Stomach (tissue), 19 donors: ENCODE measurements at places on chromosomes 7 and 10.

GRCh38 chr7:35565927-35566326, 129.0 kb downstream of the HERPUD2 start:
- H3K4me1 ChIP-seq = no peaks in the 10 kb centered on the region
- no peak overlapping the region for H3K4me3 ChIP-seq
- H3K27me3 ChIP-seq = no peaks in the 10 kb centered on the region
- no peak overlapping the region for H3K27ac ChIP-seq
- no peaks in the 10 kb centered on the region for H3K36me3 ChIP-seq

GRCh38 chr7:37282927-37283326, 165.7 kb downstream of the ELMO1 start:
- H3K4me1 ChIP-seq = peaks cover 23% of the 10 kb centered on the region
- H3K27ac ChIP-seq = no peak overlapping the region
- no peak for DNase-seq
- no peaks in the 10 kb centered on the region for H3K36me3 ChIP-seq

DNA sequence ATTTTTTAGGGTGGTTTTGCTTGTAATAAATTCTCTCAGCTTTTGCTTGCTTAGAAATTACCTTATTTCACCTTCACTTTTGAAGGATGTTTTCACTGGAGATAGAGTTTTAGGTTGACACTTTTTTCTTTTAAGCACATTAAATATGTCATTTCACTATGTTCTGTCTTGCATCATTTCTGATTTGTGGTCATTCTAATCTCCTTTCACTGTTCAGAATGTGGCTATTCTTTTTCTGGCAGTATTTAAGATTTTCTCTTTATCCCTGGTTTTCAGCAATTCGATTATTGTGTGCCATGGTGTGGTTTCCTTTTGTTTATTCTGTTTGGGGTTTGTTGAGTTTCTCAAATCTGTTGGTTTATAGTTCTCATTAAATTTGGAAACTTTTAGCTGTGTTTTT, 1065.6 kb downstream of the KCNMA1 start:
- H3K4me1 ChIP-seq = no peaks in the 10 kb centered on the region
- no peak overlapping the region for H3K4me3 ChIP-seq
- no peaks in the 10 kb centered on the region for H3K36me3 ChIP-seq

DNA sequence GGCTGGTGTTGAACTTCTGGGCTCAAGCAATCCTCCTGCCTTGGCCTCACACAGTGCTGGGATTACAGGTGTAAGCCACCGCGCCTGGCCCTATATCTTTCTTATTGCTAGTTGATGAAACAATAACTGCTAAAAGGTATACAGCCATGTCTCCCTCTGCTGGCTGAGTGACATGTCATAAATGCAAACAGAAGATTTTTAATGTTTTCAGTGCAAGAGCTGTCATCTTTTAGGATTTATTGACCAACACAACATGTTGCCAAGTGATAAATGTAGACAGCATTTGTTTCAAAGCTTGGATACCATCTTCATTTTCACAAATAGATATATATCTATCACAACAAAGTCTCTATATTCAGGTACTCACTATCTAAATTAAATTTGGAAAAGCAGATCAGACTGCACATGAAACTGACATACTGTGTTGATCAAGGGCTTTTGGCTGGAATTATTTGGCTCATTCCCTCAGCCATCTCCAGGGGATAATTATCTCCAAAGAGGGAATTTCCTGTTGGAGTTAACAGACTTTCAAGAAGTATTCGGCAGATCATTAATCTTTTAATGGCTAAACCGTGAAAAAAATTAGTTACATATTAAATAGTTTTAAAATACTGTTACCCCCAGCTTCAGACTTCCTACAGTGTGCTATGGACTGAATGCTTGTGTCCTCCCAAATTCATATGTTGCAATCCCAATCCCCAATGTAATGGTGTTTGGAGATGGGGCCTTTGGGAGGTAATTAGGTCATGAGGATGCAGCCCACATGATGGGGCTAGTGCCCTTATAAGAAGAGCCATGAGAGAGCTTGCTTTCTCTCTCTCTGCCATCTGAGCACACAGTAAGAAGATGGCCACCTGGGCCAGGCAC, 41.3 kb upstream of the SRPK2 start:
- no peak overlapping the region for H3K27ac ChIP-seq
- H3K27me3 ChIP-seq = no peaks in the 10 kb centered on the region
- peaks cover 6% of the 10 kb centered on the region for H3K4me1 ChIP-seq
- no peak overlapping the region for H3K4me3 ChIP-seq
- H3K36me3 ChIP-seq = no peaks in the 10 kb centered on the region

GRCh38 chr7:9231630-9232121, 798.3 kb downstream of the NXPH1 start:
- no peaks in the 10 kb centered on the region for H3K27me3 ChIP-seq
- H3K4me3 ChIP-seq = no peak overlapping the region
- no peaks in the 10 kb centered on the region for H3K4me1 ChIP-seq
- no peaks in the 10 kb centered on the region for H3K36me3 ChIP-seq
- H3K27ac ChIP-seq = no peak overlapping the region
- no peak for DNase-seq

DNA sequence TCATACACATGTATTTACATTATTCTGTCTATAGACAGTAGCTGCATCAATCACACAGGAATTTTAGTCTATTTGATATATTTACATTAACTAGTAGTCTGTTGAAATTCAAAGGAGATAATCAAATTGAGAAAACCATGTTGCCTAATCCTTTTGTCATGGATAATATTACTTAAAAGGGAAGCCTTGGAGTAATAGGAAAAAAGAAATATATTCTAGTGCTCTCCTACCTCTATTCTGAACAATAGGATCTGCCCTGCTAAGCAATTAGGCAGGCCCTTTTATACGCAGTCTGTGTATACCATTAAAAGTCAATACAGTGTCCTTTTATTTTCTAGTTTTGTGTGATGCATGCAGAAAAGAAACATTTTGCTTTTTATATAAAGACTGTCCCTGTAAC, 24.5 kb downstream of the UMAD1 start:
- no peak overlapping the region for H3K4me3 ChIP-seq
- peaks cover 46% of the 10 kb centered on the region for H3K4me1 ChIP-seq
- H3K36me3 ChIP-seq = no peaks in the 10 kb centered on the region
- no peaks in the 10 kb centered on the region for H3K27me3 ChIP-seq
- no peak overlapping the region for H3K27ac ChIP-seq

GRCh38 chr7:22561895-22562593, 62.1 kb upstream of the STEAP1B start:
- H3K4me3 ChIP-seq = no peak overlapping the region
- peaks cover 6% of the 10 kb centered on the region for H3K27me3 ChIP-seq
- no peak for DNase-seq
- peak overlapping the region; percentile 58 for H3K27ac ChIP-seq
- peaks cover 37% of the 10 kb centered on the region for H3K4me1 ChIP-seq

DNA sequence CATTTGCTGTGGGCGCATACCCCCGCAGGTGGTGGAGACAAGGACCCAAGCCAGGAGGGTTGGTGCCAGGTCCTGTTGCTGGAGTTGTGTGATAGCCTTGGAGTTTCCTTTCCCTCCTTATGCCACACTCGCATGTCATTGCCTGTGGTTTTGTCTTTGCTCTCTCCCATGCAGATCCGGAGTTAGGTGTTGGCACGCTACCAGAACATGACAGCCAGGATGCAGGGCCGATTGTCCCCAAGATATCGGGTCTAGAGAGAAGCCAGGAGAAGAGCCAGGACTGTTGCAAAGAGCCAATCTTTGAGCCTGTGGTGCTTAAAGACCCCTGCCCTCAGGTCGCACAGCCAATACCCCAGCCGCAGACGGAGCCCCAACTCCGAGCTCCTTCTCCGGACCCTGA, 369.2 kb upstream of the GALNT17 start:
- peaks cover 34% of the 10 kb centered on the region for H3K36me3 ChIP-seq
- H3K27ac ChIP-seq = no peak overlapping the region
- peaks cover 35% of the 10 kb centered on the region for H3K4me1 ChIP-seq
- DNase-seq = no peak
- H3K27me3 ChIP-seq = no peaks in the 10 kb centered on the region

- DNase-seq = no peak
- no peak overlapping the region for H3K27ac ChIP-seq
- no peaks in the 10 kb centered on the region for H3K4me1 ChIP-seq
Measured at GRCh38 chr7:4109481-4110110, 572.5 kb upstream of the FOXK1 start.

- peaks cover 42% of the 10 kb centered on the region for H3K36me3 ChIP-seq
- H3K4me3 ChIP-seq = no peak overlapping the region
- H3K4me1 ChIP-seq = peaks cover 11% of the 10 kb centered on the region
Measured at GRCh38 chr7:55493408-55493807, 78.9 kb downstream of the VOPP1 start.

DNA sequence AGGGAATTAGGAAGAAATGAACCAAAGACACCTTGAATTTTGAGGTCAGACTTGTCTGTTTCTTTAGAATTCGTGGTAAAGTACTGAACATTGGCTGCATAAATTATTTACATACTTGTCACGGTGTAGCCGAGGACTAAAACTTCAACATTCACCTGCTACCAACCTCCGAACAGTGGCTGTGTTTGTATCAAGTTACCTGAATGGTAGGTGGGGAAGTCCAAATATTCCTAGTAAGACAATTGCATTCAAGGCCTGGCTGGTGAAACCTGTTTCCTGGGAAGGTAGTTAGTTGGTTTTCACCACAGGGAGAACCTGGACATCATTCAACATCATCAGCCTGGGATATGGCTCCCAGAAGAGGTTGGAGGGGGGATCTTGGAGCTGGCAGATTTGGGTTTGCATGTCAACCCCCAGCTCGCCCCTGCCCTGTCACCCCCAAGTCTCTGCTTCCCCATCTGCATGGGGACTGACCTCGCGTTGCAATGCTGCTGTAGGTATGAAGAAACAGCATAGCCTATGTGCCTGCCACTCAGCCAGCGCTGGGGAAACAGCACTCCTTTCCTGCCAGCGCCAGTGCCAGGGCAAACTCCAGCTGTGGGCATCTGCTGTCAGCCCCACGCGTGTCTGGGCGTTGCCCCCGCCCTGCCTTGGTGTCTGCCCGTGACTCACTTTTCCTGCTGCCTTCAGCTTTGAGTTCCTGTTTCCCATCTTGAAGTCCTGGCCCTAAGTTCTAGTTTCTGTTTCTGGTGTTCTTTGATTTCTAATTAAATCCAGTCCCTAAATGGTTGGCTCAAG, 12.7 kb upstream of the LARP4B start:
- H3K27me3 ChIP-seq = no peaks in the 10 kb centered on the region
- no peak overlapping the region for H3K4me3 ChIP-seq
- peak overlapping the region; percentile 88 for H3K27ac ChIP-seq

DNA sequence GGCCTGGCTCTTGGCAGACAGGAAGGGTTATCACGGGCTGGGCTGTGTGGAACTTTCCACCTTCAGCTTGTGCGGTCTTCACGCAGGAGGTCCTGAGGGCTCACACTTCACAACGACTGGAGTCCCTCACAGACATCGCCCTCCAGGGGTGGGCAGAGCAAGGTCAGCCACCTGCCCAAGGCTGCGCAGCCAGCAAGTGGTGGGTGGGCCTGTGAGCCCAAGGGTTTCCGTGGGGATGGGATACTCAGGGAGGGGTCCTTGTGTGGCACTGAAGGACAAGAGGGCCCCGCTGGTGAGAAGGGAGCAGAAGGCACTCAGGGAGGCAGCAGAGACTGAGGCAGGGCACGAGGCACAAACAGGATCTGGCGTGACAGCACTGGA, 22.0 kb downstream of the PDIA4 start:
- DNase-seq = no peak
- H3K36me3 ChIP-seq = peaks cover 94% of the 10 kb centered on the region
- H3K27me3 ChIP-seq = no peaks in the 10 kb centered on the region
- H3K4me3 ChIP-seq = no peak overlapping the region
- peaks cover 13% of the 10 kb centered on the region for H3K4me1 ChIP-seq

GRCh38 chr10:70320751-70321150, 36.9 kb upstream of the NPFFR1 start:
- no peaks in the 10 kb centered on the region for H3K27me3 ChIP-seq
- no peaks in the 10 kb centered on the region for H3K4me1 ChIP-seq
- H3K36me3 ChIP-seq = no peaks in the 10 kb centered on the region
- H3K27ac ChIP-seq = no peak overlapping the region
- H3K4me3 ChIP-seq = no peak overlapping the region

GRCh38 chr10:35216303-35216905, 89.8 kb downstream of the CREM start:
- DNase-seq = peak; percentile 48
- H3K27ac ChIP-seq = no peak overlapping the region
- H3K27me3 ChIP-seq = no peaks in the 10 kb centered on the region
- H3K4me3 ChIP-seq = no peak overlapping the region
- H3K4me1 ChIP-seq = no peaks in the 10 kb centered on the region
- peaks cover 6% of the 10 kb centered on the region for H3K36me3 ChIP-seq

GRCh38 chr10:86169506-86170254, 196.9 kb downstream of the GRID1 start:
- DNase-seq = no peak
- H3K36me3 ChIP-seq = no peaks in the 10 kb centered on the region
- no peak overlapping the region for H3K27ac ChIP-seq
- no peak overlapping the region for H3K4me3 ChIP-seq

GRCh38 chr7:157845203-157845835, 508.5 kb downstream of the DNAJB6 start:
- H3K27me3 ChIP-seq = no peaks in the 10 kb centered on the region
- no peaks in the 10 kb centered on the region for H3K4me1 ChIP-seq
- DNase-seq = no peak
- H3K4me3 ChIP-seq = no peak overlapping the region
- H3K36me3 ChIP-seq = no peaks in the 10 kb centered on the region

DNA sequence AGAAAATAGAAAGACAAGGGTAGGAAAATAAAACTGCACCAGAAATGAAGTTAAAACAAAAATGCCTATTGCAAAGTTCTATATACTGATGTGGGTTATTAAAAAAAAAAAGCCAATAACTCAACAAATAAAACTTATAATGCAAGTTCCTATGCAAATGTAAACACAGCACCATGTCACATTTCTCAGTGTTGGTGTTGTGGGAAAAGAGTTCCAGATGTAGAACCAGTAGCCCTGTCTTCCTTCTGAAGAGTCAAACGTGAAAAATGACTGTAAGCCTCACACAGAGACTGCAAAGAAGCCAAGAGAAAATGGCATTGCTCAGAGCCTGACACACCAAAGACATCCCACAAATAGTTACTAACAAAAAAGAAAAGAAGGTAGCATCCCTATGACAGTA, 10.1 kb downstream of the PON2 start:
- peaks cover 4% of the 10 kb centered on the region for H3K36me3 ChIP-seq
- peaks cover 24% of the 10 kb centered on the region for H3K4me1 ChIP-seq
- no peak overlapping the region for H3K27ac ChIP-seq

DNA sequence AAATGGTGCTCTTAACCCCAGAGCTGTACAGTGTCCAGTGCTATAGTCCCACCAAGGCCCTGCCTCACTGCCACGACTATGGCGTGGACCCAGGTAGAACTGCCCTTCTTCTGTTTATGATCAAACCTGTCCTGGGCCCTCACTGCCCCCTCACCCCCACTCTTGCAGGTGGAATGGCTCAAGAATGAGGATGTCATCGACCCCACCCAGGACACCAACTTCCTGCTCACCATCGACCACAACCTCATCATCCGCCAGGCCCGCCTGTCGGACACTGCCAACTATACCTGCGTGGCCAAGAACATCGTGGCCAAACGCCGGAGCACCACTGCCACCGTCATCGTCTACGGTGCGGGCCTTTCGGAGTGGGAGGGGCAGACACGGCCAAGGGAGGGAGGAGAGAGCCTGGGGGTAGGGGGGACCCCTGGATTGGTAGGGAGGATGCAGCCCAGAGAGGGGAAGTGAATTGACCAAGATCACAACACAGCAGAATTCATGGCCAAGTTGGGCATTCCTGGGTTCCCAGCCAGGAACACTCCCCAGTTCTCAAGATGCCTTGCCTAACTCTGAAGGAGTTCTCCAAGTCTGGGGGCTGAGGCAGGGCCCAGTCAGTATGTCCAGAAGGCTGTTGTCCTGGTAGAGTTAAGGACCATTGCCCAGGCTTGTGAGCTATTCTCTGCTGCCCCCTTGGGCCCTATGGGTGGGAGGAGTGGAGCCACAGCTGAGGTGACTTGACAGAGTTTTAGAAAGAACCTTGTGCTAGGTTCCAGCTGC, 32.4 kb upstream of the SLC29A3 start:
- no peak overlapping the region for H3K4me3 ChIP-seq
- DNase-seq = no peak
- no peaks in the 10 kb centered on the region for H3K4me1 ChIP-seq
- H3K27ac ChIP-seq = no peak overlapping the region
- H3K36me3 ChIP-seq = peaks cover 73% of the 10 kb centered on the region
- H3K27me3 ChIP-seq = no peaks in the 10 kb centered on the region
